Thoracic aorta (tissue), 2 donors: ENCODE measurements at places on chromosomes 7 and 10.

DNA sequence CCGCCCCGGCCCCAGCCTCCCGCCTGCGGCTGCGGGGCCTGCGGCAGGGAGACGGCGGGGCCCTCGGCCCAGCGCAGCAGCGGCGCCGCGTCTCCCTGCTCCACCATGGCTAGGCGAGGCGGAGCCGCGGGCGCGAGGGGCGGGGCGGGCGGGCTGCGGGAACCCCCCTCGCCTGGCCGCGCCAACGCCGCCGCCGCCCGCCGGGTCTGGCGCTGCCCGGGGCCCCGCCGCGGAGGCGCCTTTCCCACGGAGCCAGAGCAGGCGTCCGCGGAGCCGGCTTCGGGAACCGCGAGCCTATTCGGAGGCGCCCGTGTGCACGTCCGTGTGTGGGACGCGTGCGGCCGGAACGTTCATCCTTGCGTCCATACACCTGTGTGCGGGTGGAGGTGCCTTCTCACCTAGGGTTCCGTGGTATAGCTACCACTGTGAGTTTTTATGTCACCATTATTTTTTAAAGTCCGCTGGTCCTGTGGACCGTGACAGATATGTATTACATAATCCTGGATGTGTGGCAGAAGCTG, at the start of gene DENND11:
TSS of gene DENND11 (minus strand) at position 120 of the 521 bp plus-strand sequence. CDS start at position 107, 13 bp downstream.
- DNase-seq: no peak

DNA sequence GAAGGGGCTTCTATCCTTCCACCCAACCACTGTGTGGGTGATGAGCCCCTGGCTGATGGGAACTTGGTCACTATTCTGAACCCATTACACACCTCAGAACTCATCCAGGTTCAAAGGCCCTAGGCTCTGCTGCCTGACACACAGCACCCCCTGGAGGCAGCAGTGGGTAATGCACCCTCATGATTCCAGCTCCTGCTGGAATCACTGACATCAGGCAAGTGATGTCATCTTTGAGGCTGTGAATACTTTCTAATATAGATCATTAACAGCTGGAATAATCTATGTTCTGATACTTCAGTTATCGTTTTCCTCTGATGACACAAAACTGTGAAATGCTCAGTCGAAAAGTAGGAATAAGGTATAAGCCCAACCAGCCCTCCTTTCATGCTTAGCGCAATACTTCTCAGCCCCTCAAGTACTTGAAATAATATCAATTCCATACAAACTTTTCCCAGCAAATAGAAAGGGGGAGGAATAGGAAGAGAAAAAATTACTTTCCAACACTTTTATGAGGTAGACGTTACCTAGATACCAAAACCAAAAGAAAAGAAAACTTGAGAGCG, 7.5 kb upstream of the RBP3 start:
- DNase-seq: no peak

GRCh38 chr7:107959527-107959898, 43.4 kb downstream of the LAMB1 start:
- DNase-seq: no peak

GRCh38 chr7:43639858-43640491, 57.1 kb downstream of the STK17A start:
- no peak for DNase-seq

- no peak for DNase-seq
Observed at GRCh38 chr10:127694580-127695193, 42.3 kb upstream of the FOXI2 start.

- DNase-seq: no peak
Observed at GRCh38 chr7:130894146-130894908, 160.3 kb upstream of the KLF14 start.

DNA sequence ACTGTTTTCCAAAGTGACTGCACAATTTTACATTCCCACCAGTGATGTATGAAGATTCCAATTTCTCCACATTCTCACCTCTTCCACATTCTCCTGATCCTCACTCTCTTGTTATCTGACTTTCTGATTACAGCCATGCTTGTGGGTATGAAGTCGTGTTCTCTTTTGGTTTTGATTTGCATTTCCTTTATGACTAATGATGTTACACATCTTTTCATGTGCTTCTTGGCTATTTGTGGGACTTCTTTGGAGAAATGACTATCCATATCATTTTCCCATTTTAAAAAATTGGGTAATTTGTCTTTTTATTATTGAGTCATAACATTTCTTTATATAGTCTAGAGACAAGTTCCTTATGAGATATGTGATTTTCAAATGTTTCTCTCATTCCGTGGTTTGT, 10.5 kb upstream of the GIMAP8 start:
- no peak for DNase-seq

GRCh38 chr7:98997846-98998245, 119.5 kb downstream of the TRRAP start:
- no peak for DNase-seq

DNA sequence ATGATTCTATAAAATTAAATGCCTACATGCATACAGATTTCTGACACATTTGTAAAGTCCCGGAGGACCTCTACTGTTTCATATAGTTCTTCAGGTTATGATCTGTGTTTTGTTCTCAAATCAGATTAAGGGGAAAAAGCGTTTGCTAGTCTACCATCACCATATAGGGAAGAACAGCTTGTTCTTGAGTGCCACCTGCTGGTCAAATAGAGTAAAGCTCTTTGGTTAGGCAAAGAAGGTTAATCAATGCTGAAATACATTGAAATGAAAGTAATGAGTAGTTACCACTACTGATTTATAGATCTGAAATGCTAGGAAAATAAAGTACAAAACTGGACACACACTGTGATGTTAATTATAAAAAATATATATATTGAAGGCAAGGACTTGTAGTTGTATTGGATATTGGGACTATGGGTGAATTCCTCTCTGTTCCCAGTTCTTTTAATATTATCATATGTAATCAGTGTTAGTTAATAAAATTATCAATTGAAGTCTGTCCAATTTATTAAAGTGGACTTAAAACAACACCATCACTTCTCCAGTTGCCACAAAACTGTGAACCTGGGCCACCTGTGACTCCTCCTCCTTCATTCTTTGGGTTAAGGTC, 72.6 kb upstream of the PDLIM1 start:
- no peak for DNase-seq

- DNase-seq: no peak
Observed at GRCh38 chr10:49212076-49212475, 23.9 kb upstream of the TMEM273 start.

GRCh38 chr7:143375298-143376034, 5.7 kb upstream of the ZYX start:
- no peak for DNase-seq

DNA sequence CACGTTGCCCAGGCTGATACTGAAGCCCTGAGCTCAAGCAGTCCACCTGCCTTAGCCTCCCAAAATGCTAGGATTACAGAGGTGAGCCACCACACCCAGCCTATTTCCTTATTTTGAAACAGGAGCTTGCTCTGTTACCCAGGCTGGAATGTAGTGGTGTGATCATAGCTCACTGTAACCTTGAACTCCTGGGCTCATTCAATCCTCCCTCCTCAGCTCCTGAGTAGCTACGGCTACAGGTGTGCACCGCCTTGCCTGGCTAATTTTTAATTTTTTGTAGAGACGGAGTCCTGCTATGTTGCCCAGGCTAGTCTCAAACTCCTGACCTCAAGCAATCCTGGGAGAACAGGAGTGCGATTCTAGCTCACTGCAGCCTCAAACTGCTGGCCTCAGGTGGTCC, 11.7 kb downstream of the MRLN start:
- no peak for DNase-seq
